Activated T-helper 17 cell treated with anti-CD3 and anti-CD28 coated beads, Interleukin-2, amount 50 U/mL, for 72 hours (primary cell): ENCODE measurements at places on chromosomes 1 and 21.

DNA sequence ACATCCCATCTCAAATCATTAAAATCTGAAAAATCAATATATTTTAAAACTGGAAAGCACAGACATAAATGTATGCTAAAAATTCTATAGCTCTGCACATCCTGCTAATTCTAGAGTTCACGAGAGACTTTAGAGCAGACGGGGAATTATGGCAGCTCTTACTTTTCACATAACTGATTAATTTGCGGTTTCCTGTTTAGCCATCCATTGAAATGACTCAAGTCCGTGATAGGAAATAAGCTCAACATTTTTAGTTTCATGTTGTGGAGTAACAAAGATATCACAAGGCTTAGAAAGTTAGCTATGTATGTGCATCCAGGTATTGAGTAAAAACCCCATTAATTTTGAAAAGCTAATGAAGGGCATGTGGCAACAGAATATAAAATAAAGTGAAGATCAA lies 123.2 kb downstream of the SMYD2 start:
- ATAC-seq = peak; percentile 82

DNA sequence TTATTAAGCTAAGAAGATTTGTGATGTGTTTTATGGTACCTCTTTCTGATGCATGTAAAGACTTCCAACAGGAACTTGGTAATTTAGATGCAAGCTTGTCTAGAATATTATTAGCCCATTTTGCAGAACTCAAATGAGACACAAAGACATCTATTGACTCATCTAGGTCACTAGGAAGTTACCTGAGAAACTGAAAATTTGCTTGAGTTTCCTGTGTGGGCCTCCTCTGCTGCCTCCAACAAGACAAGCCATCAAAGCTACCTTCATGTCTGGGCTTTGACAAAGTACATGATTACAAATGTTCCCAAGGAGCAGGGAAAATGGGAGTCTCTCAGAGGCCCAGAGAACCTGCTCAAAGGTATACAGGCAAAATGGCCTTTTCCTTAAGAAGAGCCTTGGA lies 5.6 kb downstream of the RUNX1 start:
- peak; percentile 12 for ATAC-seq

DNA sequence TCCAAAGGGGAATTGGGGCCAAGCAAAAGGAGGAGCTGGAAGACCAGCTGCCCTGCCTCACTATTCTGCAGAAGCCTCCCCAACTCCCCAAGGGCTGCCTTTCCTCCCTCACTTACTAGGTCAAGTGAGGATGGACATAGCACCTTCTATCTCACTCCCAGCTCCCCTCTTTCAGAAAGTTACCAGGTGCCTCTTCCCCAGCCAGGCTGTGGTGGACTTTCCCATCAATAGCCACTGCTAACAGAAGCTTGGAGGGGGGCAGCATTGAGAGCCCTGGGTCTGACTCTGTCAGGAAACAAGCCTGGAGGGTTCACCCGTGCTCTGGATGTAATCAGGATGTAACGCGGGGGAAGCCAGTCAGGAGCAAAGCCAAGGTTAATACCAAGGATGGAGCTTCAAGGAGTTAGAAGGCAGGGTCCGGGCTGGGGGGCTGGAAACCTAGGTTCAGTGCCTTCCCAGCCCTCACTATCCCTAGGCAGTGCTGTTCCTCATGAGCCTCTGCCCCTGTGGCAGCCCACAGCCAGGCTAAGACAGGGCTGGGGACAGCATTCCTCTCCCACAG lies 127.8 kb upstream of the NGF start:
- no peak for ATAC-seq

GRCh38 chr21:34235514-34235913 lies 128.3 kb upstream of the KCNE2 start:
- no peak for ATAC-seq

- no peak for ATAC-seq
Measured at GRCh38 chr1:29284286-29284960, 48.1 kb downstream of the PTPRU start.

DNA sequence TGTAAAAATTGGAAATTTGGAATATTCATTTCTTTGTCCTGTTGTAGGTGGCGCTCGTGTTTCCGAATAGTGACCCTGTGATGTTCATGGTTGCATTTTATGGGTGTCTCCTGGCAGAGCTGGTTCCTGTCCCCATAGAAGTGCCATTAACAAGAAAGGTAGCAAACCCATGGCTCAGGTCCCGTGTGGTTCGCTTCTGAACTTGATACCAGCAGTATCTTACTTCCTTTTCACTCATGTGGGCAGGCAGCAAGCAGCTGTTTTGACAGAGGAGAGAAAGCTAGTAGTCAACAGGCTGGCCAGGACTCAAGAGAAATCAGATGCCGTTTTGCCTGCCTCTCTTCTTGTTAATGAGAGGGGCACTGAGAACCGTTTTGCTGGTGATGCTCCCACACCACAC lies 72.8 kb downstream of the S100B start:
- no peak for ATAC-seq

DNA sequence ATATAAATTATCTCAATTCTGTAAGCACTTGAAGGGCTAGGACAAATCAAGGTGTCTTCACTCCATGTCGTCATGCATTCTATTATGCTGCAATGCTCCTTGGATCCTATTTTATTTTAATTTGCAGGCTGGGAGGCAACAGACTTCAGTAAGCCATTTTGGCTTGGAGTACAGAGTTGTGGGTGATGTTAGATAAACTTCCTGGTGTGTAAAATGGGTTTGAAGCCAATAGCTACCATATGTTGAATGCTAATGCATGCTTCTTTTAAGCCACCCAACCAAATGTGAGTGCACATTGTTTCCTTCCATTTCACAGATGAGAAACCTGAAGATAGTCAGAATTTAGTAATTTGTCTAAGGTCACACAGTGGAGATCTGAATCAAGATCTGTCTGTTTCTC lies 482.8 kb downstream of the DISC1 start:
- ATAC-seq = no peak

- ATAC-seq = no peak
Measured at GRCh38 chr1:184499616-184500015, 112.8 kb downstream of the C1orf21 start.

GRCh38 chr1:173914366-173914871 lies 2.7 kb downstream of the SERPINC1 start:
- peak; percentile 56 for ATAC-seq

DNA sequence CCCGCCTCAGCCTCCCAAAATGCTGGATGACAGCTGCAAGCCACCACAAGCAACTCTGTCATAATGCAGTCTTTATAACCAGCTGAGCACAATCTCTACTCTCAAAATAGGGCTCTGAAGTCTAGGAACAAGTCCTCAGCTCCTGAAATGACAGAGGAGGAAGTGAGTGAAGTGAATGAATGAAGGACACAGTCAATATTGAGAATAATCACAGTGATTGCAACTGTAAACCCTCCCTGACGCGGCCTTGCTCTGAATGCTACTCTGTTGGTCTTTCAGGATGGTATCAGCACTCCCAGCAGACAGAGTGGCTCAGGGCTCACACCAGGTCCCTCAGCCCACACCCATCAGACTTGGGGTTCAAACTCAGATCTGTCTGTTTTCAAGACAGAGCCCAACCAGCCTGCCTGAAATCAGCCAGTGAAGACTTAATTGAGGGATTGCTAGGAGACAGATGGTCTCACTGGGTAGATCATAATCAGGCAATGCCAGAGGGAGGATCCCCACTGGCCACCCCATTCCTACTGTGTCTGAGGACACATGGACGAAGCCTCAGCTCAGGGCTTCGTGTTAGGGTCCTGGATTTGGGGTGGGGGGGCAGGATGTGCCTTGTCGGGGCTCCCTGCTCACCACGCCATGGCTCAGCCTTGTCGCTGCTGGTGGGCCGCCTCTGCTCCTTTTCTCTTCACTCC lies 20.9 kb downstream of the RNF187 start:
- ATAC-seq = no peak

GRCh38 chr1:117335376-117336086 lies 31.7 kb upstream of the MAN1A2 start:
- no peak for ATAC-seq

- no peak for ATAC-seq
Measured at GRCh38 chr1:172903581-172904220, 147.0 kb downstream of the TNFSF18 start.

GRCh38 chr1:111769517-111770146 lies 13.9 kb downstream of the DDX20 start:
- peak; percentile 23 for ATAC-seq

- ATAC-seq = no peak
Measured at GRCh38 chr1:181101581-181102226, 13.2 kb downstream of the IER5 start.

DNA sequence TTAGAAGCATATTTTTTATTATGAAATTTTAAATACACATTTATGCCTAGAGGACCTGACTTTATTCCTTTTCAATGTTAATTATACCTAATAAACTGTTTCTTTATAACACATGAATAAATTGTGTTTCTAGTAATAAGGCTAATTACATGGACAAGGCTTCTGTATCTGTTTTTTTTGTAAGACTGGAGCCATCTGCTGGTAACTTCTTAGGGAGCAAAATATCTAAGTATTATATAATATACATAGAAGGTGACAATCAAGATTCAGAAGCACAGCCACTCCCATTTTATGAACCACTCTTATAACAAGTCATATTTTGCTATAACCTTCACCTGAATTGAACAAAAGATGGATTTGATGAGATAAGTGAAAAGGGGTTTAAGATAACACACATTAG lies 84.2 kb downstream of the LBR start:
- ATAC-seq = no peak
